ENCODE measurements at places on chromosomes 6 and 20.

- ATAC-seq: peak; percentile 59
These were observed 11.7 kb downstream of the SLC23A2 start for GRCh38 chr20:4989570-4989969.

DNA sequence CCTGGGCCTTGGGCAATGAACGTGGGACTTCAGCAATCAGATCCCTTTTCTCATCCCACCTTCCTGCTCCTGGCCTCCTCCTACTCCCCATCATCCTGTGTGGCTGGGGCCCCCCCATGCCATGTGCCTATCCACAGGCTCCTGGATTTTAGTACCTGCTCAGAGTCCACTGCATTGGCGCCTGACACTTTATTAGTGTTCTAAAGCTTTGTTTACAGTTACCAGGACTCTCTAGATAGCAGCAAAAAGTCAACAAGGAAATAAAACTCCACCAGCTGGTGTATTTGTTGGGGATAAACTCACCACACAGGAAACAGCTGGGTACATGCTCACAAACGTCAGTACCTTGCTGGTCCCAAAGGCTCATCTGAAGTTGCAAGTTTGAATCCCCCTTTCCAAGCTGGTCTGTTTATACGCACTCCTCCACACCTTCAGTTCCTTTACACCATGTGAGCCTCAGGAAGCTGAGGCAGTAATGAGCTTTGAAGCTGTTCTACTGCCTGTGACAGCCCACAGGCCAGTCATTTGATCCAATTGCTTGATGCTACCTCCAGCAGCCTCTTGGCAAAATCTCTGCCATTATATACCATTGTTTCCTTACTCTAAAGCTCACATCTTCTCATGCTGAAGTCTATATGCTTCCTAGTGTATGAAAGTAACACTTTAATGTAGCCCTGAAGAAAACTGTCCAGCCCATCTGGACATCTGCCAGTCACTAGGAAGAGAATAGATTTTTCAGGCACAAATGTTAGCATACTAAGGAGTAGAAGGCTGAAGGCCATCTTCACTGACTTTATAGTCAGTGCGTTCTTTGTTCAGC, 76.6 kb downstream of the ANKEF1 start:
- no peak for ATAC-seq

DNA sequence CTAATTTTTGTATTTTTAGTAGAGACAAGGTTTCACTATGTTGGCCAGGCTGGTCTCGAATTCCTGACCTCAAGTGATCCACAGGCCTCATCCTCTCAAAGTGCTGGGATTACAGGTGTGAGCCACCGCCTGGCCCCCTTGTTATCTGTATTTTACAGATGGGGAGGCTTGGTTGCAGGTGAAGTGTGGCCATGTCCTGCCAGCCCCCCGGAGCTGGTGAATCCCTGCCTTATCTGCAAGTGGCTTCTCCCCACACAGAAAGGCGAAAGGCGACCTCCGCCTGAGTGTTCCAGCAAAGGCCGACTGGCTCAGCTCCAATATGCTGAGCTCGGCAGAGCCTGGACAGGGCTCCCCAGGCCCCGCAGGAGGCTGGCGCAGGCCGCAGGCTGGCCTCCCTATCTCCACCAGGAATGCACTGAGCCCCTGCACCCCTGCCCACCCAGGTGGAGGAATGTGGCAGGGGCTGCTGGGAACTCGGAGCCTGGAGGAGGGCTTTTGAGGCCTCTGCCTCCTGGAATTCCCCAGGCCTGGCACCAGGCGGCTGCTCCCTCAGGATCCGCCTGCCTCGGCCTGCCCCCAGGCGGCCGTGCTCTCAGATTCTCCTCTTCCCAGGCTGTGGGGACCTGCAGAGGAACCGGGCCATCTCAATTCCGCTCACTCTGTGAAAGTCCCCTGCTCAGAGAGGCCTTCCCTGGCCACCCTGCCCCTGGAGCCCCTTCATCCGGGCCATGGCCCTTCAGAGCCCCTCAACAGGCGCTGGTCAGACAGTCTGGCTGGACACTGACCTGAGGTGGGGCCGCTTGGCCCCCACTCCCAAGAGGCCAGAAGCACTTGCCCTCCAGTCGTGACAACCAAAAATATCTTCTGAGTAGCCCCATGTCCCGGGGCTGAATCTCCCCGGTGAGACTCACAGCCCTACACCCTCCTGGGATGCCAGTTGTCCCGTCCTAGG, 9.3 kb upstream of the LAMA5 start:
- ATAC-seq: no peak

GRCh38 chr6:53544217-53544469, 758 bp downstream of the GCLC start:
- peak; percentile 1 for ATAC-seq

DNA sequence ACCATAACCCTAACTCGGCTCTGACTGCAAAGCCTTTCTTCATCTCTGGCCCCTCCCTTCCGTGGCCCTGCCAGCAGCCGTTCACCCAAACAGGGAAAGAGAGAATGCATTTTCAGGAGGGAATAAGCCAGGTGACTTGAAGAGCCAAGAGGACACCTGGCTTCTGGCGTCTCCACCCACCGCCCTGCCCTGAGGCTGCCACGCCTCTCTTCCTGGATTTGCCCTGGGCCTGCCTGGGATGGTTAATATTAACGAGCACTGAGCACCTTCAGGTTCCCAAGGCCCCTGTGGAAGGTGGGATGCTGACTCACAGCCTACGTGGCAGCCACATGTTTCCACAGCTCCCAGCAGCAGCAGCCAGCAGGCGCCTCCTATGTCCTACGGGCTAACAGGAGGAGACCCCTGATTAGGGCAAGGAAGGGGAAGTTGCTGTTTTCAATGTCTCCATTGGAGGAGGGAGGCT, 138.0 kb upstream of the RREB1 start:
- no peak for ATAC-seq

DNA sequence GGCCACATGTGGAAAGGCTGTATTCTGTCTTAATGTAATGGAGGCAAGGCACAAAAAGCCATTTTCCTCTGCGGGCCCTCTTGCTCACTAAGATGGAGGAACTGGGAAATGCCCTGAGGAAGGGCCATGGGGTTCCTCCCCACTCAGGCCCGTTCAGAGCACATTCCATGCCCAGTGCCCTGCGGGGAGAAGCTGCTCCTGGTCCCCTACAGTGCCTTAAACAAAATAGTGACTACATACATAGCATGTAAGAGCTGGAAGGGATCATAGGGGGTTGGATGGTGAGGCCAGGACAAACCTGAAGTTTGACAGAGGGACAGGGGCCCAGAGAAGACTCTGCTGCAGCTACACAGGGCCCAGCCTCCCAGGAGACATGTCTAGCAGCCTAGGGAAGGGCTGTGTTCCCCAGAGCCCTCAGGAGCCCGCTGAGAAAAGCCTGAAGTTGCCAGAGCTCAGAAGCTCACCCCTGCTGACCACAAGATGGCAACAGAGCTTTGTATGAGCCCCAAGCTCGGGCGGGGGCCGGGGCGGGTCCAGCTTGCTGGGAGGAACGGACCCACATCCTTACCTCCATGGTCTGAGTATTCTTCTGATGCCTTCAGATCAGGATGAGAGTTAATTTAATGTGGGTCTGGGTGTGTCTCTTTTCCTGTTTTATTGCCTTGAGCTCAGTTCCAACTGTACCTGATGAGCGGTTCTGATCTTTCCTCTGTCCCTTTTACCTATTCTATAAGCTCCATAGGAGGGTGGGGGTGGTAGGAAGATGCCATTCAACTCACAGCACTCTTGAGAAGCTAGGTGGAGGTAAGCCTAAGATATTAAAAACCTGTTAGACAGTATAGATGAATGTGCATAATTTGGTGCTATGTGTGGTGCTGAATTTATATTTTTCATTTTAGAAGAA, 242.9 kb downstream of the CDC5L start:
- ATAC-seq: peak; percentile 84

- ATAC-seq: peak; percentile 70
These were observed 1025.0 kb upstream of the GJE1 start for GRCh38 chr6:141107591-141108160.

- no peak for ATAC-seq
These were observed 206.0 kb upstream of the FOXQ1 start for GRCh38 chr6:1105833-1106400.

DNA sequence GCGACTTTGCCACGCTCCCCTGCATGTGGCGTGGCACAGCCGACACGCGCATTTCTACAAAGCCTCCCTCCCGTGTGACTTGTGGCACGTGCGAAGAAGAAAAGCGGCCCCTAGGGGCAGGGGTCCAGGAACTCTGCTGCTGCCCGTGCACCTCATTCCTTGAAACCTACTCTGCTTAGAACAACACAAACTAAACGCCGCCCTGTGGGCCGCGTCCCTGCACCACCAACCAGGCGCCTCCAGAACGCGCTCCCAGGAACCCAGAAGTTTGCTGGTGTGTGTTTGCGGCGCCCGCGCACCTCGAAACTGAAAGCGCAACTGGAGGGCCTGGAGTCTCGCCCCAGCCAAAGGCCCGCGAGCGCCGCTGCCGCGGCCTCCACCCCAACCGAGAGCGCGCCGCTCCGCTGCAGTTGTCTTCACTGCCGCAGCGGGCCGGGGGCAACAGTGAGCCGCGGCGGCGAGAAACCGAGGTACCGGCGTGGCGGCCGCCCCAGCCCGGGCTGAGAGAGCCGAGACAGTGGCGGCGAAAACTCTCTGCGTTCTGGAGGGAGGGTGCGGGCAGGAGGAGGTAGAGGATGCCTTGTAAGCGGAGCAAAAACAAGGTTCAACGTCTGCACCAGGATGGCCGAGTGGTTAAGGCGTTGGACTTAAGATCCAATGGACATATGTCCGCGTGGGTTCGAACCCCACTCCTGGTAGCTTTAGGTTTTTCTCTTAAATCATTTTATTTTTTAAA, 65.8 kb downstream of the STX11 start:
- peak; percentile 91 for ATAC-seq

DNA sequence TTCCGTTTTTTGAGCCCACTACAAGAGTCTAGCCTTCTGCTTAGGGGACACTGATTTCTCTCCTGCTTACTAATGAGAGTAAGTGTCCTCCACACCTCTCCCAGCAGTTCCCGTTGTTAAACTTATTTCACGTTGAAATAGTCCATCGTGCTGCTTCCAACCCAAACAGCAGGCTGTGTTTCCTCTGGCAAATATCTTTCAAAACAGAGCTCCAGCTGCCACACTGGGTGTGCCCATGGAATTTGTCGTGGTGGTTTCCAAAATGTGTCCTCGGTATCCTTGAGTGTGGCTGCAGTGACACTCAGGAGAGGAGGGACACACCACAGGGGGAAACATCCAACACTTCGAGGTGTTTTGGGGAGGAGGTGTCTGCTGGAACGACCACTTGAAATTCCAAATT, 176.5 kb upstream of the RALGAPA2 start:
- no peak for ATAC-seq

- ATAC-seq: no peak
These were observed 185.3 kb downstream of the OGFRL1 start for GRCh38 chr6:71473926-71474325.

DNA sequence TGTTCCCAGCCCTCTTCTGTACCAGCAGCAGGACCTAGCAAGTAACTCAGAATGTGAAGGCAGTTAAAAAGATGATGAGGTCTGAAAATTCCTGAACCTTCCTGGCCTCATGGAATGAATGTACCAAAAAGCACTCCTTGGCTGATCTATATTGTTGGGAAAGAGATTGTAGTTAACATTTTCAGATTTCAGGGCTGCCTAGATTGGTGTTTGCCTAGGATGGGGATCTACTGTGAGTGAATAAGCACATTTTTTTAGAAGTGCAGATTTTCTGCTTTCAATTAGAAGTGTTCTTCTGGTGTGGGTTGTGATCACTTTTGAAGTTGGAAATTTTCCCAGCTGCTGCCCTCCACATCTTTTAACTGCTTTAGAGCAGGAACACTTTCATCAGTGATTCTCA, 6.2 kb downstream of the MYLIP start:
- no peak for ATAC-seq

All from activated T-helper 17 cell treated with anti-CD3 and anti-CD28 coated beads, Interleukin-2, amount 50 U/mL, for 72 hours (primary cell).